ENCODE measurements at places on chromosomes 16 and 17.
A peak's percentile ranks its signal among the peaks of the same experiment; 100 is the strongest.

- DNase-seq, result no peak
These were observed 6.0 kb downstream of the HSD3B7 start for GRCh38 chr16:30991052-30991451.

DNA sequence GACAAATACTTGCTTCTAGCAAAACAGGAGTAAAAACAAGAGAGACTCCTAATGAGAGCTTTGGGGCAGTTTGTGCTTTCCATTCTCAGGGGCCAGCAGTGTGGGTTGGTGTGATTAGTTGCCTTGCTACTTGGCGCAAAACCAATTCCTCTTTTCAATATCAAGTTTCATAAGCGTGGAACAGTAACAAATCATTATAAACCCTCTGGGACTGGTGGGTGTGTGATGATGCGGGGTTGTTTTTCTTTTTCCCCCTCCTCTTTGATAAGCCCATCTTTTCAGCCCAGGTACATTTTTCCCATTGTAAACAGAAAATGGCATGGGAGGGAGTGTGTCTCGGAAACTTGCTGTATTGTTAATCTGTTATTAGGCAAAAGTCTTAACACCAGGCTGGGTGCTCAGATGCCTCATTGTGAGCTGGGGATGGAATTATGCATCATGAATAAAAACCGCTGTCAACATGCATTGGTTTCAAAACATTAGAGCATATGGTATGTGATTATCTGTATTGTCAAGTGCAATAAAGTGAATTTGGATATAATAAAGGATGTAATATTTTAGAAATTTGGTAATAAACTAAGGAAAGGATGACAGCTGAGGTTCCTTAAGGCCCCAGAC, 166.4 kb downstream of the CCDC182 start:
- peak; percentile 26 for DNase-seq

DNA sequence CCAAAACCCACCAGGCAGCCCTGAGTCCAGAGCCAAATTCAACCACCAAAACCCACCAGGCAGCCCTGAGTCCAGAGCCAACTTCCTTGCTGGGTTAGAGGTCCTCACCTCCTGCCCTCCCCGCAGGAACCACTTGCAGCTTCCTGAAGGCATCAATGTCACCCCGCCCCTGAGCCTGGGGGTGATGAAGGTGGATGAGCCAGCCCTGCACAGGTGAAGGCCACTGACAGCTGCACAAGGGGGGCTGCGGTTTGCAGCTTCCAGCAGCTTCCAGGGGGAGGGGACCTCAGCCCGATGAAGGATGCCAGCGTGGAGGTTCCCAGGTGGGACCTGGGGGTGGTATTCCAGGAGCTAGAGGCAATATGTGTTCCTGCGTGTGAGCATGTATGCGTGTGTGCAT, 7.6 kb upstream of the CSNK1D start:
- no peak for DNase-seq

DNA sequence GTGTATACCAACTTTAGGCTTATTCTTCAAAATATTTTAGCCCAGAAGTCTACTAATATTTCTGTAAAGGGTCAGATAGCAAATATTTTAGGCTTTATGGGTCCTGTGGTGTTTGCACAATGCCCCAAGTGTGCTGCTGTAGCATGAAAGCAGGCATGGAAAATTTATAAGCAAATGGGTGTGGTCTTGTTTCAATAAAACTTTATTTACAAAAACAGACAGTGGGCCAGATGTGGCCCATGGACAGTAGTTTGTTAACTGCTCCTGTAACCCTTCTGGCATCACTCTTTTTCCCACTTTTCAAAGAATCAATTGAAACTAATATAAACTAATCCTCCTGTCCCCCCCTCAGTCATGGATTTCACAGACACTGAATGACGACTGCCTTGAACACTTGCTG, 410.7 kb downstream of the SHISA9 start:
- no peak for DNase-seq

GRCh38 chr16:54928411-54929089, 2.1 kb upstream of the IRX5 start:
- DNase-seq, result peak; percentile 71

GRCh38 chr16:14181371-14182050, 110.4 kb downstream of the MRTFB start:
- DNase-seq, result no peak

- no peak for DNase-seq
These were observed 25.0 kb downstream of the MPRIP start for GRCh38 chr17:17067257-17067656.

DNA sequence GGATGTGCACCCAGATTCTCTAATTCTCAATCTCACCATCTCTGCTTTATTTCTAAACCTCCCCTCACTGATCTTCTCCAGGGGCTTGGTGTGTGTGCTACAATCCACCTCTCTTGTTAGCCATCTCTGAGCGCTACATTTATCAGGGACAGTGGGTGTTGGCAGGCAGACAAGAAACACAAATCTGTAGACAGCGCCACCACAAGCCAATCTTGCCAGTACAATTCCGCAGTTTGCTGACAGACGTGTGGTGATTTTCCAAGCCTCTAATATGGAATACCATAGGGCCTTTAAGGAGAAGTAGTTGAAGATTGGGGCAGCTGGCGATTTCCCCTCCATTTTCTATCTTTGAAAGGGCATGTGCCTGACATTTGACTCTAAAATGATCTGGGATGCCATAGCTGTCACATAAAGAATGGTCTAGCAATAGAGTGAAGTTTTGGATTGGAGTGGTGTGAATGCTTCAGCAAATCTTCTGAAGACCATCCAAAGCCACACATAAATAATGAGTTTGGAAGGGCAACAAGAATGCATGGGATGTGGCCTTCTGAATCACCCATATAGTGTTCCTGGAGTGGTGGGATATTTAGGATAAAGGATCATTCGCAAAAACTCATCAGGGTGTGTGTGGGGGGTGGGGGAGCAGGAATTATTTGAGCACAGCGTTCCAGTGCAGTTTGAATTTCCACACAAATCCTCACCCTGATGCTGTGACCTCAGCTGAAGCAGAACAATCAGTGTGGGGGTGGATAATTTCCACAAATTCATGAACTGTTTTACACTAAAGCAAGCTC, 12.0 kb upstream of the ANKFN1 start:
- DNase-seq, result no peak

DNA sequence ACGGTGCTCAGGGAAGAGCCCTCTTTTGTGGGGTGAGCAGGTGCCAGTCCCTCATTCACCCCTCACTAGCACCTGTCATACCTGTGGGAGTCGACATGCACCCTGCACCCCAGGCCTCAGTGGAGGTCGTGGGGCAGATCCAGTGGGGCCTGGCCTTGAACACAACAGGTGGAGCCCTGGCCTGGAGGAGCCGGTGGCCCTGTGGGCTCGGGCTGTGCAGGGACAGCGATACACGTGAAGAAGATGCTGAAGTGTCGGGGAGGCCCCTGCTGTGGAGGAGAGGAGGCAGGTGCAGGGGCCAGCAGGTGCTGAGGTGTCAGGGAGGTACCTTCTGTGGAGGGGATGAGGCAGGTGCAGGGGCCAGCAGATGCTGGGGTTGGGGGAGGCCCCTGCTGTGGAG, 31.8 kb downstream of the ZNF750 start:
- no peak for DNase-seq

- no peak for DNase-seq
These were observed 41.6 kb downstream of the SHISA6 start for GRCh38 chr17:11282586-11282985.

DNA sequence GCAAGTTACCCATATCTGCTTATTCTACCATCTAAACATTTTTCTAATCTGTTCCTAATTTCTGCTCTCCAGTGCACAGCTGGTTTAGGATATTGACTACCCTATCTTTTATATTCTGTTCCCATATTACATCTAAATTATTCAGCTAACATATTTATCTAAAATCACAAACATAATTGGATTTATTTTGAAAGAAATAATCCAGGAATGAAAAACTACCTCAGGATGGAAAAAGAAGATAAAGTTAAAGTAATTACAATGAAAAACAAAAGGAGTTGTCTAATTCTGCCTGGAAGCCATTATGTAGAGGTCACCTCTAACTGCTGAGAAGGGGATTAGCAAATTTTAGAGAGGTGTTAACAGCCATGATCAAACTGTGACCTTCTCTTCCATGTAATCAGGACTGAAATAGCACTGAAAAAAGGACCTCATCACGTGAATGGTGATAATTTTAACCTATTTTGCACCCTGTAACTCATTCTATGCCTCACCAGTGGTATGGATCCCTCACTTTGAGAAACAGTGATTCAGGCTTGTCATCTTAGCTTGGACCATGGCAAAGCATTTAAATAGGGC, 653.3 kb downstream of the CDH11 start:
- no peak for DNase-seq

DNA sequence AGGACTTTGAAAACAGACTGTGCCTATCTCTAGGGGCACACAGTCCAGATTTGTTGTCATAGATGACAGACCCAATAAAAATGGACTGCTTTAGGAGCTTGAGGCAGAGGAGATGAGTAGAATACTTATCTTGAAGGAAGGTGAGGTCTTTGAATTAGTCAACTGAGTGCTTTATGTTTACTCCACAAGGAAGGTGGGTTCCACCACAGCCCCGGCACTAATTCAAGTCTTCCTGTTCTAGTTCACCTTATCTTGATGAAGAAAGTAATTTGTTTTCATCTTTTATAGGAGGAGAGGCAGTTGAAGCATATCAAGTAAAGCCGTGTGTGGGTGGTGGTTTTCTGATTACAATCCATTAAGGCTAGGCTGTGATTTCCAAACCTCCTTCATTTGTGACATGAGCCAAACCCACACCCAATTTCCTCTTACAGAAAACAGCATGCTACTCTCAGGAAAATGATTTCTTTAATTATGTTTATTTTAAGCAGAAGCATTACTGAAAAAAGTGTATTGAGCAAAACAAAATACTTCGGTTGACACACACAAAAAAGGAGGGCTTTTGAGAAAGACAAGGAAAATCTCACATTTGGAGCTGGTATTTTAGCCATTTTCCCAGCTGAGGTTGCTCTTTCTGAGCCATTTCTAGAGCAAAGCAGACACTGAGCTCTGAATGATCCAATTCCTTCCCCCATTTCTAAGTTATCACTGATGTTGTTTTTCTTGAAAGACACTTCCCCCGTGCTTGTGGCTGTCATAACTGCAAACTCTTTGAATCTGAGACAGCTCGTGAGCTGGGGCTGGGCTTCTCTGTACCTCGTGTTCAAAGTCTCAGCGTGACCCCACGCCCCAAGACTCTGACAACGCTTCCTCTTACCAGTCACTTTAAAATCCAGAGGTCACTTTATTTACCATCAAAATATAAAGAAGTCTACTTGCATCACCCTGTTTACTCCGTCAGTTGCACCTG, 35.4 kb downstream of the CDRT15 start:
- no peak for DNase-seq

DNA sequence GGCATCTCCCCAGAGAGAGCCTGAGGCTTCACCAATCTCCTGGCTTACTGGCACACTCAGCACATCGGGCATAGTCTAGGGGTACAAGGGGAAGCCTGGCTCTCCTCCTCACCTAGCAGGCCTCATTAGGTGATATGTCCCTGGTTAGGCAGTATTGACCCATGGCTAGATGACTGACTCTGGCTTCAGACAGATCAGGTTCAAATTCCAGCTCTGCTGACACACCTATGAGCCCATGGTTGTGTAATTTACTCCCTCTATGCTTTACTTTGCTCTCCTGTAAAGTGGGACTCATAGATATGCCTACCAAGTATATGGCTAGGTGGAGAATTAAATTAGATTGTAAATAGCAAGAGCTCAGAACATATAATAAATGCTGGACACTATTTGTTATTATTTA, 157.3 kb upstream of the IRX3 start:
- DNase-seq, result no peak

DNA sequence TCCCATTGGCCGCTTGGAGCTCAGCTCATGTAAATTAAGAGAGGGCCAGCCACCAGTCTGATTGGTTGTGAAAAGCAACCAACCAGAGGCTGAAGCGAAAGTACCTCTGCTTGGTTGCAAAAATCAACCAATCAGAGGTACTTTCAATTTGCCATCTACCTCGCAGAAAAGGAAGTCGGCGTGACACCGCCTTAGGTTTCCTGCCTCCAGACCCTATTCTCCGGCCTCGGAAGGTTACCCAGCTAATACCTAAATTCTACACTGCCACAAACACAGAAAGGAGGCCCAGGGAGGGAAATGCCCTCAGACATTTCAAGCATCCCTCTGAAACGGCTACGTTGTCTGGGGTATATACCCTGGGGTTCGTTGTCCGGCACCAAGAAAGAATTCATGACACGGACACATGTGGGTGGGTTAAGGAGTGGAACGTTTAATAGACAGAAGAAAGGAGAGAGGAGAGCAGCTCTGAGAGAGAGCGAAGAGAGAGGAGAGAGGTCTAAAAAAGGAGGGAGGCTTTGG, 481.3 kb downstream of the TMEM114 start:
- no peak for DNase-seq

GRCh38 chr16:19522397-19522732, 467 bp upstream of the GDE1 start:
- no peak for DNase-seq

DNA sequence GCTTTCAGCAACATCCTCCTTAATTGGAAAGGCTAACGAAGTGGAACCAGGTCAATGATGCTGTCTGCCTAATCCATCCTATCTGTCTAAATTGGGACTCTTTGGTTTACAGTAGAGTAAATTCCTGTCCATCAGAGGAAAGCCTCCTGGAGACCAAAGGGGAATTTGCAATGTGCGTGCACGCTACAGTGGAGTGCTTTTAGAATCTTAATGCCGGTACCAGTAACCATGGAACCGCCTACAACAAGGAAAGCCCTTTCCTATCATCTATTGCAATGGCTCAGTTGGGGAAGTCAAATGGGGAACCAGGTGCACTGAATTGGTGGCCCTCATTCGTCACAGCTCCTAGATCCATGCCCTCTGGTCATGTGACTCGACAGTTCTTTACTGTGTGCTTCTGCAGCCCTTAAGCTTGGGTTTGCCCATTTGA, 110.1 kb downstream of the XYLT1 start:
- DNase-seq, result no peak

- no peak for DNase-seq
These were observed 93.0 kb downstream of the RAP1GAP2 start for GRCh38 chr17:2889256-2889655.

DNA sequence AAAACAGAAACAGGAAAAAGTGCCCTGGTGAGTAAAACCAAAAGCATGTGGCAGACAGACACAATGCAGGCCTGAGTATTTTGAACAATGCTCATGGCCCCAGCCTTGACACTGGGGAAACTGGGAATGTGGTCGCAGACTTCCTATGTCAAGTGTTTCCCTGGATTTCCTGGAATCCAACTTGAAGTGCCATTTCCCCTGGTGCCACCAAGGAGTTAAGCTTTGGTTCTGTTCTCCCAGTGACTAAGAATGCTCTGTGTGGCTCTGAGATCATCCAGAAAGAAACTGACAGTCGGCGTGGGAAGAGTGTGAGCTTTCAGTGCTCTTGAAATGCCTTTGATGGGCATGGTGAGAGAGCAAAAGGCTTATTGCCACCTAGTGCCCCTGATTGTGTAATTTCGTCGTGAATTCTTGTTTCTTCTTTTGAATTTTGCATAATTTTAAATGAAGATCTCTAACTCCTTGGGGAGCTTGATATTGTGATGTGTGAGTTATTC, 96.0 kb downstream of the YPEL2 start:
- DNase-seq, result no peak

GRCh38 chr17:20315311-20315710, 152.0 kb downstream of the LGALS9B start:
- no peak for DNase-seq

All from HAP-1 (cell line).